Activated T-helper 1 cell treated with anti-CD3 and anti-CD28 coated beads, Interleukin-12 subunit alpha, Interleukin-12 subunit beta, Interleukin-2, Interleukin-4 antibody, amounts not matched to agents 30 ng/mL and 10 ng/mL and 1 ng/mL, durations not matched to agents 14 hours and 24 hours and 36 hours (primary cell): ENCODE measurements at places on chromosomes 2 and 18. TPM values are rescaled to one million over a fixed set of nuclear protein-coding genes. Genes with fewer than 3 reads are reported as not detected.

GPR39 gene
- not detected in 2 replicates for total RNA-seq

HDAC4 gene
- total RNA-seq: 41.3 and 42.1 TPM in 2 replicates

MRO gene
- not detected in 2 replicates for total RNA-seq

TRABD2A gene
- 62.1 and 62.2 TPM in 2 replicates for total RNA-seq

POTEJ gene
- not detected in 2 replicates for total RNA-seq

DNA sequence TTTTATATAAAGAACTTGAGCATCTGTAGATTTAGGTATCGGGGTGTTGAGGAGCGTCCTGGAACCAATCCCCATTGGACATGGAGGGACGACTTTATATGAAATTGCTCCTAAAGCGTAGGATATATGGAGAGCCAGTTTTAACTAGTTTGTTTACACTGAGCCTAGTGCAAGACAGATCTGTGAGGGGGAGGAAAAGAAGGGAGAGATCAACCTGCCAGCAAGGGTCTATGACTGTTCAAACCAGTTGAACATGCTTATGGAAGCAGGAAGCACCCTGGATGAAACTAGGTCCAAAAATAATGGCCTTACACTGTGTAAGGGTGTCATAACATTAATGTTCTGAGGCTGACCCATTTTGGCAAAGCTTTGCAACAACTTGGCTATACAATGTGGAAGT, 34.0 kb upstream of the SLC40A1 start:
- no peak overlapping the region for H3K4me3 ChIP-seq
- DNase-seq: no peak
- no peaks in the 10 kb centered on the region for H3K4me1 ChIP-seq
- H3K27me3 ChIP-seq: peaks cover 2% of the 10 kb centered on the region
- H3K27ac ChIP-seq: no peak overlapping the region

- H3K27ac ChIP-seq: no peak overlapping the region
- H3K4me3 ChIP-seq: no peak overlapping the region
- H3K27me3 ChIP-seq: no peaks in the 10 kb centered on the region
- H3K4me1 ChIP-seq: no peaks in the 10 kb centered on the region
- no peak for DNase-seq
Observed at GRCh38 chr2:208240619-208241209, 14.2 kb downstream of the IDH1 start.

DNA sequence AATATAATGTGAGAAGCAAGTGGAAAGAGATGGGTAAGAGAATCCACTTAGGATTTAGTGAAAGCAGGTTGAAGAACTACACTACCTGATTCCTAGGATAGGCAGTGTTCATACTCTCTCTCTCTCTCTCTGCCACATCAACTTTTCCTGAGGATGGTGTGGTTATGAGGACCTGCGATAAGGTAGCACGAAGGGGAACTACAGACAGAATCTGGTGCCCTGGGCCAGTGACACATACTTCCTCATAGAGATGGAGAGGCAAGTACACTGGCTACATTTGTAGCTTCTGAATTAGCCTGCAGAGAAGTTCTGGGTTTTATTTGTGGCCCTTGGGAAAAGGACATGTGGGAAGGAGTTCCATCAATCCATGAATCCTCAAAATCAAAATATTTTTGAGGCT, 44.5 kb downstream of the PTH2R start:
- DNase-seq: no peak
- H3K4me3 ChIP-seq: no peak overlapping the region
- no peaks in the 10 kb centered on the region for H3K4me1 ChIP-seq
- H3K27ac ChIP-seq: no peak overlapping the region

DNA sequence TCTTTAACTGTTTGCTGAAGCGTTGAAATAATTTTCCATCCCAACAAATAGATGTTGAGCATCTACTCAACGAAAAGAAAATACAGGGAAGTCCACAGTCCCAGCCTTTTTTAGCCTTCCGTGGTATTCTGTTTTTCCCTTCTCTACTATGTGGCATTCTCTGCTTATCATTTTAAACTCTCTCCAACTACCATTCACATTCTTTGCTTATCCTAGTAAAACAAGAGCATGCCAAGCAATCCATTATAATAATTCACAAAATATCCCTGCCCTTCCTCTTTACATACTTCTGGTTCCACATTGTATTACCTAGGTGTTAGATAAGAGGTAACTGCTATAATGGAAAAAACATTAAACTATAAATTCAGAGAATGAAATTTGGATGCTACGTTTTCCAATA, 1.6 kb upstream of the SESTD1 start:
- peaks cover 38% of the 10 kb centered on the region for H3K27me3 ChIP-seq
- H3K27ac ChIP-seq: peak overlapping the region; percentile 10
- no peaks in the 10 kb centered on the region for H3K36me3 ChIP-seq
- peak overlapping the region; percentile 82 for H3K4me3 ChIP-seq

DNA sequence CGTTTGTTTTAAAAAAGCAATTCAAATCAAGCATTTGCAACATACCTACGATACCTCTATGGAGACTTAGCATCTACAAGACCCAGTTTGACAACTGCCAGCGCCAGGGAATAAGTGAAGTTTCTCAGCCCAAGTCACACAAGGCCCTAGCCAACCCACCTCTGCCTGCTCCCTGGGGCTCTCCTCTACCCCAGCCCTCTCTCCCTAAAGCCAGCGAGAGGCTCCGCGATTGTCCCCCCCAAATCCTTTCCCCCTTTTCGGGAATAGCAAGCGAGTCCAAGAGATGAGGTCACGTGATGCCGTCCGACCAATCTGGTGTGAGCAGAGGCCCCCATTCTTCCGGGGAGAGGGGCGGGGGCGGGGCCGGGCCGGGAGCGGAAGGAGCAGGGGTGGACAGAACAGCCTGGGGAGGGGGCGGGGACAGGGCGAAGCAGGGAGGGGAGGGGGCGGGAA, 102.2 kb upstream of the RAB6C start:
- peak overlapping the region; percentile 88 for H3K4me3 ChIP-seq
- peaks cover 9% of the 10 kb centered on the region for H3K4me1 ChIP-seq
- H3K27me3 ChIP-seq: peaks cover 4% of the 10 kb centered on the region
- no peaks in the 10 kb centered on the region for H3K36me3 ChIP-seq
- peak; percentile 53 for DNase-seq

- H3K27ac ChIP-seq: no peak overlapping the region
- no peak overlapping the region for H3K4me3 ChIP-seq
- no peaks in the 10 kb centered on the region for H3K4me1 ChIP-seq
Observed at GRCh38 chr2:14960686-14961324, 328.3 kb downstream of the LRATD1 start.

- no peaks in the 10 kb centered on the region for H3K4me1 ChIP-seq
- no peak overlapping the region for H3K27ac ChIP-seq
- H3K4me3 ChIP-seq: no peak overlapping the region
- peaks cover 1% of the 10 kb centered on the region for H3K27me3 ChIP-seq
- no peaks in the 10 kb centered on the region for H3K36me3 ChIP-seq
Observed at GRCh38 chr2:33709951-33710350, 110.9 kb upstream of the FAM98A start.

- H3K4me3 ChIP-seq: no peak overlapping the region
- no peak for DNase-seq
- no peak overlapping the region for H3K27ac ChIP-seq
- no peaks in the 10 kb centered on the region for H3K36me3 ChIP-seq
- no peaks in the 10 kb centered on the region for H3K4me1 ChIP-seq
Observed at GRCh38 chr2:2389215-2389614, 58.1 kb upstream of the MYT1L start.

- H3K4me3 ChIP-seq: no peak overlapping the region
- no peak overlapping the region for H3K27ac ChIP-seq
- DNase-seq: no peak
- no peaks in the 10 kb centered on the region for H3K4me1 ChIP-seq
- no peaks in the 10 kb centered on the region for H3K36me3 ChIP-seq
Observed at GRCh38 chr18:36592282-36592681, 236.5 kb downstream of the TPGS2 start.

DNA sequence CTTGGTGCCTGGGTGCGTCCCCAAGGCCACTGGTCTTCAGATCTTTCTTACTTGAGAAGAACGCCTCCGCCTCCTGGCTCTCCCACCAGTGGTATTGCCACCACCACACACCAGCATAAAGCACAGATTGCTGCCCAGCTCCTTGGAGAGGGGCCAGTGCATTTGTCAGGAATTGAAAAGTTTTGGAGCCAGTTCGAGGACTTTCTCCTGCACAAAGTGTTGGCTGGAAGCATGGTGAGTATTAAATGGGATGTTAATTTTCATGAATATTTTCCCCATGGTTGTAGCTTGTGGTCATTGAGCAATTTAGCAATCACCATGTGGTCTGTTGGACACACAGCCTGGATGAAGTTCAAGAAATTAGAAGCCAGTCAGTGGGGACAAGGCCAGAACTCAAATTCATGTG, 684.6 kb upstream of the FANCL start:
- H3K27me3 ChIP-seq: no peaks in the 10 kb centered on the region
- no peaks in the 10 kb centered on the region for H3K4me1 ChIP-seq
- H3K27ac ChIP-seq: no peak overlapping the region
- DNase-seq: no peak
- no peaks in the 10 kb centered on the region for H3K36me3 ChIP-seq

DNA sequence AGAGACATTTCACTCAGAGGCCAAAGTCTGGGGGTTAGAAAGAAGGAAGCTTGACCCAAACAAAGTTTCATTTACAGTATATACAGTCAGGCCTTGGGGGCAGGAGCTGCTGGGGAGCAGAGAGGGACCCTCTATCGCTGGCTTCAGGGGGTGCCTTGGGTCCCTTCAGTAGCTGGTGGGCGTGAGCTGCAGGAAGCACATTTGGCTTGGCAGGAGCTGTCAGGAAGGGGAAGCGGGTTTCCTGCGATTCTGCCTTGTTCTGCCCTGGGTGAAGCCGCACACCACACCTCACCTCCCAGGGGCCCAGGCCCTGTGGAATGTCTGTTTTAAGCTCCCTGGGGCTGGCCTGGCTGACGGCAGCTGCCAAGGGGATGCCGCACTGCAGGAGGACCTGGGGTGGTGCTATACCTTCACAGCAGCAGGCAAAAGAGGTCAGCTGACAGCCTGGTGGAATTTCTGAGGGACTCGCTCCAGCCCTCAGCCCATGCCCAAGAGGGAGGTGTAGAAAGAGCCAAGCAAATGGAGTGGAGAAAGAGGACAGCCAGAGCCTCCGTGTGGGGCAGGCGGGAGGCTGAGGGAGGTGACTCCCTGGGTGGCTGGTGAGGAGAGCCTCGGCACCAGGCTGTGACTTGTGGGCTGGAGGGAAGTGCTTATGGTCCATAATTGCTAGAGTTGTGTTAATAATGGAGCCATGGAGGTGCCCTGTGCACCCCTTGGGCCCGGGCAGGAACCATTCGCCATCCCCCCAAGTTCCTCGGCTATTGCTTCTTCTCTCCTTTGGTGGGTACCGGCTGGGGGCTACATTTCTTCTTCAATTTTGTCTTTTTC, 43.9 kb downstream of the PSD4 start:
- H3K4me3 ChIP-seq: no peak overlapping the region
- no peaks in the 10 kb centered on the region for H3K36me3 ChIP-seq
- peak overlapping the region; percentile 46 for H3K27ac ChIP-seq
- no peak for DNase-seq

GRCh38 chr2:176914371-176914770, 298.2 kb upstream of the HNRNPA3 start:
- no peak overlapping the region for H3K4me3 ChIP-seq
- no peak overlapping the region for H3K27ac ChIP-seq
- no peaks in the 10 kb centered on the region for H3K36me3 ChIP-seq
- DNase-seq: no peak

- peaks cover 5% of the 10 kb centered on the region for H3K27me3 ChIP-seq
- H3K36me3 ChIP-seq: no peaks in the 10 kb centered on the region
- H3K4me3 ChIP-seq: no peak overlapping the region
- H3K27ac ChIP-seq: no peak overlapping the region
Observed at GRCh38 chr2:218021536-218022071, 18.8 kb upstream of the TNS1 start.

- H3K27me3 ChIP-seq: peaks cover 2% of the 10 kb centered on the region
- no peaks in the 10 kb centered on the region for H3K36me3 ChIP-seq
- H3K4me1 ChIP-seq: peaks cover 14% of the 10 kb centered on the region
- no peak overlapping the region for H3K27ac ChIP-seq
- no peak for DNase-seq
Observed at GRCh38 chr2:189285962-189286645, 106.5 kb upstream of the COL5A2 start.

DNA sequence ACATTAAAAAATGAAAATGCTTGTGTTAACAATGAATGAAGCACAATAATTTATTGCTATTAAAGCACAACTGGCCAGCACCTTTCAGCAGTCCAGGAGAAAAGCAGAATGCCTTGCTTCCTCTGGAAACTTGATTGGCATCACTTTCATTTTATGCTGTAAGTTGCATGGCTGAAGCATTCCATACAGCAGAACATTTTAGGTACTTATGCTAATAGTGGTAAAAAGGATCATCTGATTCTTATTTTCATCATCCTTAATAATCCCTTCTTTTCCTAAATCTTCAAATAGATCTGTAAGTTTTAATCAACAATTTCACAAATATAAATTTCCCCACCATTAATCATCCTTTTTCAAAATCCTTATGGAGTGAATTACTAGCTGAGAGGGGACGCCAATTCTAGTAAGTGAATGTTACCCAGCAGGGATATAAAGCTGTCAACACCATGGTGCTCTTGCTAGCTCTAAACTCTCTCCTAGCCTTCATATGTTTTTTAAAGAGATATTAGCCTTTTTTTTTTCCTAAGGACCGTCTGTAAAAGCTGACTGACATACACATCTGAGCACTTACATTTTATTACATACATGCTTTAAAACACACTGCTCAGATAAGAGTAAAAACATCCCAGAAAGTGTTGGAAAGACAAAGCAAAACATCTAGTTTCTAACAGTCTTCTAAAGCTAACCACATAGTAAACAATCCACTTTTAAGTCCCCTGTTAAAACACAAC, 5.3 kb downstream of the SATB2 start:
- H3K27me3 ChIP-seq: peaks cover 43% of the 10 kb centered on the region
- no peak overlapping the region for H3K27ac ChIP-seq
- DNase-seq: no peak
- peaks cover 6% of the 10 kb centered on the region for H3K4me1 ChIP-seq
- no peak overlapping the region for H3K4me3 ChIP-seq

DNA sequence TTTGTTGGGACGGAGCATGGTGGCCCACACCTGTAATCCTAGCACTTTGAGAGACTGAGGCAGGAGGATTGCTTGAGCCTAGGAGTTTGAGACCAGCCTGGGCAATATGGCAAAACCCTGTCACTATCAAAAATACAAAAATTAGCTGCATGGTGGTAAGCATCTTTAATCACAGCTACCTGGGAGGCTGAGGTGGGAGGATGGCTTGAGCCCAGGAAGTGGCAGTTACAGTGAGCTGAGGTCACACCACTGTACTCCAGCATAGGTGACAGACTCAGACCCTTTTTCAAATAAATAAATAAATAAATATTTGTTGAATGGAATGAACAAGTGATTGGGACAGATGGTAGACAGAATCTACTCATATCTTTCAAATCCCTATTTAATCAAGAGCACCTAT, 5.7 kb upstream of the ITPRIPL1 start:
- H3K4me3 ChIP-seq: peak overlapping the region; percentile 67
- DNase-seq: no peak

- H3K36me3 ChIP-seq: no peaks in the 10 kb centered on the region
- no peak for DNase-seq
- no peak overlapping the region for H3K27ac ChIP-seq
- peaks cover 2% of the 10 kb centered on the region for H3K27me3 ChIP-seq
- H3K4me3 ChIP-seq: no peak overlapping the region
Observed at GRCh38 chr2:36453652-36454051, 98.1 kb downstream of the CRIM1 start.

- peaks cover 7% of the 10 kb centered on the region for H3K4me1 ChIP-seq
- peaks cover 7% of the 10 kb centered on the region for H3K27me3 ChIP-seq
- no peaks in the 10 kb centered on the region for H3K36me3 ChIP-seq
- H3K27ac ChIP-seq: no peak overlapping the region
Observed at GRCh38 chr2:237571551-237571950, 5.2 kb downstream of the PRLH start.

GRCh38 chr18:62682371-62682770, 33.0 kb upstream of the PHLPP1 start:
- no peak overlapping the region for H3K27ac ChIP-seq
- peaks cover 7% of the 10 kb centered on the region for H3K27me3 ChIP-seq
- no peaks in the 10 kb centered on the region for H3K4me1 ChIP-seq
